CD4-positive, alpha-beta T cell treated with Interleukin-6 at 100 ng/mL for 8 hours (primary cell): ENCODE measurements at places on chromosomes 4 and X.

- DNase-seq: peak; percentile 1
Measured at GRCh38 chr4:70183168-70183939, 12.2 kb upstream of the ODAM start.

DNA sequence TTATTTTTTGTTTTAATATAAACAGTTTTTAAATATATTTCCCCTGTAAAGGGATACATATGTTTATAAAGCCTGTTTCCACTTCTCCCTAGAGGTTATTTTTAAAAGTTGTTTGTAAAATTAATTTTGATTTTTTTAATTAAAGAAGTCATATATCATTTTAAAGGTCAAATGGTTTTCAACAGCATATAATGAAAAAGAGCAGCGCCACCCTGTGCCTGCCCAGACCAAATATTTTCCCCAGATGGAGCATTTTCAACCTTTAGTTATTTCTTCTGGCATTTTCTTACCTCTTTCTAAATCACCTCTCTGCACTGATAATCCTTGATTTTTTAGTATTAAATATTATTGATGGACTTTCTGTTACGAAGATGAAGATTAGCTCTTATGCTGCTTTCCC, 21.0 kb downstream of the MSX1 start:
- no peak for DNase-seq

- DNase-seq: no peak
Measured at GRCh38 chrX:10142041-10142599, 14.7 kb upstream of the CLCN4 start.

GRCh38 chr4:151567056-151567455, 158.1 kb downstream of the FHIP1A start:
- DNase-seq: no peak

DNA sequence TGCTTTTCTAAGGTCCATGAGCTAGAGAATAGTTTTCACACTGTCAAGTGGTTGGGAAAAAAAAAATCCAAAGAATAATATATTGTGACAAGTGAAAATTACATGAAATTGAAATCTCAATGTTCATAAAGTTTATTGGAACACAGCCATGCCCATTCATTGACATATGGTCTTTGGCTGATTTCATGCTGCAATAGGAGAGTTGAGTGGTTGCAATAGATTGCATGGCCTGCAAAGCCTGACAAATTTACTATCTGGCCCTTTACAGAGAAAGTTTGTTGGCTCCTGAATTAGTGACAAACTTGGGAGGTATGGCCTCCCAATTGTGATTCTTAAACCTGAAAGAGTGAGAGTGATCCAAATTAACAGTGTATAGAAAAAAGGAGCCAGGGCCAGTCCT, 115.5 kb upstream of the FAM9C start:
- no peak for DNase-seq

- no peak for DNase-seq
Measured at GRCh38 chr4:181477591-181477990, 765.6 kb upstream of the TENM3 start.

- DNase-seq: no peak
Measured at GRCh38 chr4:68466185-68466584, 18.9 kb downstream of the TMPRSS11E start.

GRCh38 chr4:130214268-130214667, 1118.3 kb downstream of the C4orf33 start:
- no peak for DNase-seq
